ENCODE measurements at places on chromosomes 3 and 15.

DNA sequence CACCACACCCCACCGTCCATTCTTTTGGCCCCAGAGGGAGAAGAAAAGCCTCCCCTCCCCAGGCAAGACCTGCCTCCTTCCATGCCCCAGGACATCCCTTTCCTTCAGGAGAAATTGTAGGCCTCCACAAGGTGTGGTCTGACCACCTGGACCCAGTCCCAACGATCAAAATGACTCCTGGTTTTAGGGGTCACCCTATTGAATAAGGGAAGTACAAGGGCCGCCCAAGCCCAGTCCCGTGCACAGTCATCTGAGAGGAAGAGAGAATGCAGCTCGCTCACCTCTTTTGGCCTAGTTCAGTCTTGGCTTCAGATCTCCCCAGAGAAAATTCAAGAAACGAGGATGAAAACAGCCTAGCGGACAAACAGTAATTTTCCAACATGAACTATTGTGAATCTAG lies 249.1 kb downstream of the UACA start:
- DNase-seq, result no peak

DNA sequence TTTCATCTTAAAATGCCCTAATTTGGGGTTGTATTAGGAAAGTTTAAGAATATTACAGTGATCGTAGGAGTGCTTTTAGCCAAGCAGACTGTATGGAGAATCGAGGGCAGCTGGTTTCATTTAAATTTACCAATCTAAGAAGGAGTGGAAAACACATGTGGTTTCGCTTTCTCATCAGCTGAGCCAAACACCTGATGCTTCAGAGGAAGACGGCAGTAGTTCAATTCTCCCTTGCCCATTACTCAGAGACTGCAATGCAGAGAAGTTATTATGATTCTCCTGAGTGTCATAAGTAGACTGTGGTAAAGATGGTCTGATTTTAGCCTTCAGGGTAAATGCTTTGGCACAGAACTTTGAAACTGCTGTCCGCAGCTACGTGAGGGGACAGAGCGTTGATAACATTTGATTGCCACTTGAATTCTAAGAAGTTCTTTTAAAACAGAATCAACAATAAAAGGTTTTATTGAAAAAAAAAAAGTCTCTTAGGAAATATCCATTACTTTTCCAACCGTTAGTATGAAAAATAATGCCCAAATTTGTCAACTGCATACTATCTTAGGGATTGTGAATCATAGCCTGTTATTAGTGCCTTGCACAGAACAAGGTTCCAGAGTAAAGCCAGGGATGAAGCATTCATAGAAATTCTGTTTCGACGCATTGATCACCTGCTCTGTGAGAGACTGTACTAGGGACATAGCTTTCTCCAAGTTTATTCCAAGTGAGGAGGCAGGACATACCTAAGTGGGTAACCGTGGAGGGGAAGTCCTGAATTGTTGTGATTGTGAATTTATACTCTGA lies 25.6 kb downstream of the LYSMD4 start:
- DNase-seq, result peak; percentile 21

DNA sequence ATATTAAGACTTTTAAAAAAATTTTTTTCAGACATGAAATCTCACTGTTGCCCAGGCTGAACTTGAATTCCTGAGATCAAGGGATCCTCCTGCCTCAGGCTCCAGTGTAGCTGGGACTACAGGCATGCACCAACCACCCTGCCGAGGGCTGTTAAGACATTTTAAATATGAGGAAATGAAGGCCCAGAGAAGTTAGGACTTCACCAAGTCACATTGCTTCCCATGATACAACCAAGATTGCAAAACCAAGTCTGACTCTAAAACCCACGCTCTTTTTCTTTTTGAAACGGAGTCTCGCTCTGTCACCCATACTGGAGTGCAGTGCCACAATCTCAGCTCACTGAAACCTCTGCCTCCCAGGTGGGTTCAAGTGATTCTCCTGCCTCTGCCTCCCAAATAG lies 28.0 kb downstream of the PTPN9 start:
- DNase-seq, result no peak

GRCh38 chr3:184005941-184006507 lies 11.7 kb downstream of the ABCC5 start:
- DNase-seq, result peak; percentile 31

- no peak for DNase-seq
Observed at GRCh38 chr3:5520237-5520636, 332.7 kb downstream of the EDEM1 start.

GRCh38 chr3:65035246-65035645 lies 347.4 kb upstream of the ADAMTS9 start:
- DNase-seq, result no peak

DNA sequence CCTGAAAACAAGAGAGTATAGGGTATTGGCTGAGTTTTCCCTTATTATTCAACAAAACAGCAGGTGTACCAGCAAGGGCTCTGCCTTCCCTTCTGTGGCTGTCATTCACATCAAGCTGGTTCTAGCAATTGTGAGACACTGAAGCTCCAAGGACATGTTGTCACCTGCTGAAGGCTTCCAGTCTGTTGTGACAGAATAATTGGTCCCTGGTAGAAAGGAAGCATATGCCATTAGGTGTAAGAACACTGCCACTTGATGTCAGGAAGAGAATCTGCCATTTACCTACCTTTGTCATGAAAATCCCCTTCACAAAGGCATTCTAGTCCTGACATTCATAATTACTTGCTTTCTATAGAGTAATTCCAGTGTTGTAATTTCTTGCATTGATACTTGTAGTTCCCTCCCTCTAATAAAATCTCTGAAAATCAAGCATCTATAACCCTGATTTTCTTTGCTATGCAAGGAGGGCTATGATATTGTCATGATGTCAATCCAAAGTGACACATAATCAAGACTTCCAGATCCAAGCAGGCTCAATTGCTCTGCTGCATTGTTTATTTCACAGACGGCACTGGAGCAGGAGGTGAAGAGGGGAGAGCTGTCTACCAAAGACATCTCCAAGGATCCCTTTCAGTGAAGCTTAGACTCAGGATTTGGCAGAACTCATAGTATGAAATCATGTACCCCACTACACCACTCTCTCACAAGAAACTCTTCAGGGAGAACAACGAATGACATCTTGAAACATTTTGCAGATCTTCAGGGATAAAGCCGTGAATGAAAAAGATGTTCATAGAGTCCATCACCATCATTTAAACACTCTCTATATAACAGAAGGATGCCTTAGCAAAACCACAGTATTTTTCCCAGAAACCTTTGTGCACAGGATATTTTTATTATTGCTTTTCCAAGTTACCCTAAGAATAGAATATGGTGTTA lies 425.3 kb downstream of the RBMS3 start:
- no peak for DNase-seq

- no peak for DNase-seq
Observed at GRCh38 chr3:11626084-11626463, 17.6 kb downstream of the VGLL4 start.

- no peak for DNase-seq
Observed at GRCh38 chr15:95565690-95566089, 764.8 kb upstream of the NR2F2 start.

- DNase-seq, result no peak
Observed at GRCh38 chr15:97096303-97096835, 765.9 kb downstream of the NR2F2 start.

DNA sequence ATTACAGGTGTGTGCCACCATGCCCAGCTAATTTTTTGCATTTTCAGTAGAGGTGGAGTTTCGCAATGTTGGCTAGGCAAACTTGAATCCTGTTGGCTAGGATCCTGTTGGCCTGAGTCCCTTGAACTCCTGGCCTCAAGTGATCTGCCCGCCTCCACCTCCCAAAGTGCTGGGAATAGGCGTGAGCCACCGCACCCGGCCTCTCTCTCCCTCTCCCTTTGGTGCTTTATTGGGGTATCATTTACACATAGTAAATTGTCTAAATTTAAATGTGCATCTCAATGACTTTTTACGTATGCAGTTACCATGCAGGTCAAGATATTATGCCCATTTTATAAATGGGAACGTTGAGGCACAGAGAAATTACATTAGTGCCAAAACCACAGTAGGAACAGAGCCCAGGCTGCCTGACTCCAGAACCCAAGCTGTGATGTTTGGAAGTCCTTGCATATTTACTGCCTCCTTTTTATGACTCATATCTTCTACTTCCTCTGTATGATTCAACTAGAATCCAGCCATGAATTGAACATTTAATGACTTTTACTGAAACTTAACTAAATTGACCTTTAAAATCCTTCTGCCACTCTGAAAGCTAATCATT lies 34.0 kb upstream of the RPP14 start:
- DNase-seq, result peak; percentile 93

DNA sequence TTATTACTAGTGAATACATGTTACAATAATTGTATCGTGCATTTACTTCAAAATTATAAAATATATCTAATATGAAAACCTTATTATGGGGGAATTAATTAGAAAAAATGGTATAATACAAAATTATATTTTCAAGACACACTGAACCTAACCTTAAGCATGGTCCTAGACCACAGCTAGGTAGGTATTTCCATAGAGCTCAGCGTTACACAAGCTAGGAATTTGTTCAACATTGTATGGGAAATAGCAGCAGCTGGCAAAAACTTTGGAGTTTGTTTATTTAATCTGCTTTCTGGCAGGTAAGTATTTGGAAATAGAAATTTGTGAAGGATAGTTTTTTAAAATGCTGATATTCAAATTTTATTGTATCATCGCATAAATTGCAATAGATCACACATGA lies 52.9 kb downstream of the BCHE start:
- DNase-seq, result no peak
